ENCODE measurements at places on chromosomes 1 and 21. TPM values are rescaled to one million over a fixed set of nuclear protein-coding genes. Genes with fewer than 3 reads are reported as not detected.

GRCh38 chr1:64933296-64934070, 32.9 kb downstream of the JAK1 start:
- H3K36me3 ChIP-seq: no peaks in the 10 kb centered on the region

GRCh38 chr1:94803106-94803505, 17.1 kb upstream of the SLC44A3 start:
- H3K4me3 ChIP-seq: no peak overlapping the region
- H3K27ac ChIP-seq: peak overlapping the region; percentile 80
- no peaks in the 10 kb centered on the region for H3K27me3 ChIP-seq
- DNase-seq: no peak

GRCh38 chr1:111275079-111275478, 15.6 kb upstream of the CHIA start:
- no peak overlapping the region for H3K27ac ChIP-seq
- peak; percentile 13 for DNase-seq
- H3K27me3 ChIP-seq: peaks cover 31% of the 10 kb centered on the region

KCNE2 gene
- total RNA-seq: 34.4 TPM

DNA sequence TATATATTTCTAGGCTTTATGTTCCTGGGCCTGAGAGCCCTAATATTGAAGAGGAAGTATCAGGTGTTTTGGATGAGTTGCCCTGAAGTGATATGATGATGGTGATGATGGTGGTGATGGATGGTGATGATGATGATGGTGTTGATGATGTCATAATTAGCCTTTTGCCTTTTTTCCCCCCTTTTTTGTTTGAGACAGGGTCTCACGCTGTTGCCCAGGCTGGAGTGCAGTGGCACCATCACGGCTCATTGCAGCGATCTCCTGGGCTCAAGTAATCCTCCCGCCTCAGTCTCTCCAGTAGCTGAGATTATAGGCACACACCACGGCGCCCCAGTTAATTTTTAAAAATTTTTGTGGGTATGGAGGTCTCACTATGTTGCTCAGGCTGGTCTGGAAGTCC, 76.5 kb downstream of the CNST start:
- no peaks in the 10 kb centered on the region for H3K4me1 ChIP-seq
- H3K4me3 ChIP-seq: no peak overlapping the region
- H3K27ac ChIP-seq: no peak overlapping the region
- no peak for DNase-seq
- peaks cover 43% of the 10 kb centered on the region for H3K36me3 ChIP-seq

- H3K36me3 ChIP-seq: peaks cover 2% of the 10 kb centered on the region
- no peak for DNase-seq
- no peaks in the 10 kb centered on the region for H3K27me3 ChIP-seq
- peaks cover 9% of the 10 kb centered on the region for H3K4me1 ChIP-seq
- no peak overlapping the region for H3K27ac ChIP-seq
- no peak overlapping the region for H3K4me3 ChIP-seq
Measured at GRCh38 chr1:113917400-113918082, 11.6 kb upstream of the HIPK1 start.

FNDC10 gene
- not detected for total RNA-seq
